Hematopoietic multipotent progenitor cell treated with erythropoietin and hydrocortisone succinate and interleukin-3 and kit ligand, for 15 days (in vitro differentiated cells): ENCODE measurements at places on chromosomes 7 and 10.

DNA sequence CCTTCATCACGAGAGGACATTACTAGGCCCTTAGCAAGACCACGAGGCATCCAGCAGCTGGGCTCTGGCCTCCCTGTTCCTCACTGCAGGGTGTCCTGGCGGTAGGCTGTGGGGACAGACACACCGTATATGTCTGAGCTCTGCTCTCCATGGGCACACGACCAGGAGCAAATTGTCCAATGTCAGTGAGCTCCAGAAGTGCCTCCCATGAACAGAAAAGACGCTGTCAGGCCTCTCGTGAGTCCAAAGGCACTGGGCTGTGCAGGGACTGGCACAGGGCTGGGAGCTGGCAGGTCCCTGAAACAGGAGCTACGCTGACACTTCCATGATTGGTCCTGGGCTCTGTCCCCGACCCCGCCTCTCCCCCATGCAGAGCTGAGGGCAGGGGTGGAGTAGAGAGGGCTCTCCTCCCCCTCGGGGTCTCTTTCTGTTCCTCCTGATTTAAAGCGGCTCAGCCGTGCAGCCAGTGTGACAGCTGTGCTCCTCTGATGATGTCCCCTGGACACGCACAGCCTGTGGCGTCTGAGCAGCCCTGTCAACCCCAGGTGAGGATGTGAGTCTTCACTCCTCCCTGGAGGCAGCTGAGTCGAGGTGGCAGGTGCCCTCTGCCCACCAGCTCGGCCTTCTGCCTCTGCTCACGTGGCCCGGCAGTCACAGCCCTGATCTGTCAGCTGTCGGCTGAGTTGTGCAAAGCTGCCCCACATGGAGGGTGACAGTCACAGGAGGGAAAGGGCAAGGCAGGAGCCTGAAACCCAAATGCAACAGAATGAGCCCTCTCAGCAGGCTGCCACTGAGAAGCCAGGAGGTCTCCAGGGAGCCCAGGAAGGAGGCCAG is 13.0 kb downstream of the ANTXRL start:
- DNase-seq, result no peak

DNA sequence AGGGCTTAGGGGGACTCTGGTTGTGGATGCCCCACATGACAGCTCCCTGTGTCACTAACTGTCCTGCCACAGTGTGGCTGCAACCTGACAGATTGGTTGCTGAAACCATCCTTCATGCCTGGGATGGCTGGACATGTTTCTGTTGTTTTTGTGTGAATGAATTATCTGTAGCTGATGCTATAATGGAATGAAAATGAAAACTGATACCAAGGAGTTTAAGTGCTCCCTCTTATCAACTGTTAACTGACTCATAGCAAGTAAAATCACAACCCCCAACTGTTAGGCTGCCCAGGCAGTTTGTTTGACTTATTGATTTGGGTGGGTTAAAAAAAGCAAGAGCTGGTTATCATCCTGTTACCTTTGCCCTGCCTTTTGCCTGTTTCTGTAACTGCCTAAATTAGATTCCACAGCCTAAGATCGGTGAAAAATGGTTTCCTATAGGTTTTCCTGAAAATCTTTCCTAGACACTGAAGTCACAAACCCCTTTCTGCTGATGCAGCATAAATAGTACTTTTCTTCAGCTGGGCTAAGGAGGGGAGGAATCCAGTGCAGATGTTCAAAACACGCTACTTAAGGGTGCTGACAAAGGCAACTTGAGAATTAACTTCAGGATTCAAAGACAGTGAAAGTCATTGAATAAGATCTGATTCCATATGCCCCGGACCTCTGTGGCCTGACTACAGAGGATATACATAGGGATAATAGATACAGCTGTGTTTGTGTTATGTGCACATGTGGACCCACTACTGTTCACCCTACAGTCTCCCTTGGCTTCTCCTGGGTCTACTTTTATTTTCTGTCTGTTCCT is 5.7 kb downstream of the FRAT2 start:
- DNase-seq, result no peak

- no peak for DNase-seq
Measured at GRCh38 chr10:98292971-98293370, 25.0 kb upstream of the LOXL4 start.

- no peak for DNase-seq
Measured at GRCh38 chr10:97101166-97101940, 84.4 kb downstream of the SLIT1 start.

DNA sequence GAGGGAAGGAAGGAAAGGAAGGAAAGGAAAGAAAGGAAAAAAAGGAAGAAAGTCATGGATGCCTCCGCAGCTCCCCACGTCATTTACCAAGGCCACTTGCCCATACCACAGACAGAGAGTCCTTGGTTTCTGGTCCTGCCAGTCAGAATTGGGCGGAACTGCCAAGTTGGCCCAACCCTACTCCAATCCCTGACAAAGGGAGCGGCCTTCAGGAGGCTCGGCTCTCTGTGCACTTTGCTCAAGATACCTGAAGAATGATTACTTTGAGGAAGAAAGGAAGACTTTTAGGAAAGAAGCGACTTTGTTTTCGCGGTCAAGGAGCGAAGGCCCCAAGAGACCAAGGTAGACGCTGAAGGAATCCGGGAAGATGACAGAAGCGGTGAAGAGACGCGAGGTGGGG is 49.1 kb upstream of the FXYD4 start:
- DNase-seq, result no peak

DNA sequence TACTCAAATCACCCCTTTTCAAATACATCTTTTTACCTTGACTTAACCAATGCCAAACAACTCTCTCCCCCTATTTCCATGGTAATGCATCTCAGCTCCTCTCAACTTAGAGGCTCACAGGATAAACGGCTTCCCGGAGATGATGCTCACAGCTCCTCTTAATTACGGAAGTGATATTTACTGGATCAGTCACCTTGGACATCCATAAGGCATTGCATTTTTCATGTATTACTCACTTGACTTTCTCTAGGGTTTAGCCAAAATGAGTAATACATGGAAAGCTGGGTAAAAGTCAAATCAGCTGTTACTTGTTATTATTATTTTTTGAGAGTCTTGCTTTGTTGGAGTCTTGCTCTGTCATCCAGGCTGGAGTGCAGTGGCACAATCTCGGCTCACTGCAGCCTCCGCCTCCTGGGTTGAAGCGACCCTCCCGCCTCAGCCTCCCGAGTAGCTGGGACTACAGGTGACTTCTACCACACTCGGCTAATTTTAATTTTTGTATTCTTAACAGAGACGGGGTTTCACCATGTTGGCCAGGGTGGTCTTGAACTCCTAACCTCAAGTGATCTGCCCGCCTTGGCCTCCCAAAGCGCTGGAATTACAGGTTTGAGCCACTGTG is 73.3 kb upstream of the RHEB start:
- no peak for DNase-seq

DNA sequence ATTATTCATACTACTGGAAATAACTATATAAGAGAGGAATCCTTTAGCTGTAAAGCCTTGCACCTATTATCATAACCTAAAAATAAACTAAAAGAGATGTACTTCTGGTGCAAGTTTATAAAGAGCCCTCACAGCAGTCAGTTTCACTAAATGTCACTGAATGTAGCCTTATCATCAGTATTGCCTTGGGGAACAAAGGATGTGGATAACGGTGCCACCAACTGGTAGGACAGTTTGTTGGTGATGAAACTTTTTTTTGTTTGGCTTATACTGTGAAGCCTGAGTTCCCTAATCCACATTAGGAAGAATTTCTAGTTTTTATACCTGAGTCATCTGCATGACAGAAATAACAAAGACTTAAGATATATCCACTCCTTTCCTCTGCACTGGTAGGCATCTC is 117.9 kb upstream of the COL1A2 start:
- DNase-seq, result no peak

DNA sequence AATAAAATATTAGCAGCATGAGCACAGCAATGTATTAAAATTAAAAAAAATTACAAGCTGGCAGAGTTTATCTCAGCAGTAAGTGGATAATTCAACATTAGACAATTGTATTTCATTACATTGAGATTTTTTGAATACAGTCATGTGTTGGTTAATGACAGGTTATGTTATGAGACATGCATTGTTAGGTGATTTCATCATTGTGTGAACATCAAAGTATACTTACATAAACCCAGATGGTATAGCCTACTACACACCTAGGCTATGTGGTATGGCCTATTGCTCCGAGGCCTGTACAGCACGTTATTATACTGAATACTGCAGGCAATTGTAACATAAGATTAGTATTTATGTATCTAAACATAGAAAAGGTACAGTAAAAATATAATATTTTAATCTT is 29.7 kb downstream of the CCDC6 start:
- DNase-seq, result no peak

DNA sequence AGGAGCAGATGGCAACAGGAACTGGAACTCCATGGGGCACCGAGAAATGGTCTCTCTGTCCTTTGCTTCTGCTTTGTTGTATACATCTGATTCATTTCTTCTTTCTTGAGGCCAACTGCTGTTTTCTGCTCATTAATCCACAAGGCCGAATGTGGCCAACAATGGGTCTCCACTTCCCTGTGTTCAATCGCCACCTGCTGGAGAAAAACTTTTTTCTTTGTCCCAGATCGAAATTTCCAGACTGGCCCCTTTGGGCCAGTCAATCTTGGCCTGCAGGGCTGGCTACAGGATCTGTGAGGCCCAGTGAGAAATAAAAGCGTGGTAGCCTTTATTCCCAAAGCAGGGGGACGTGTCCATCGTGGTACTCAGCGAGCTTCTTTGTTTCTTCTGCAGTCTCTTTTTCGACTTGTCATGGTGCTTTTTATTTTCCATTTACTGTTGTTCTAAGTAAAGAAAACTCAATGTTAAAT is 58.8 kb downstream of the PARP12 start:
- peak; percentile 60 for DNase-seq

- no peak for DNase-seq
Measured at GRCh38 chr10:86291616-86292340, 74.8 kb downstream of the GRID1 start.

GRCh38 chr7:2281541-2281940 is 32.7 kb downstream of the SNX8 start:
- DNase-seq, result no peak

GRCh38 chr10:120765226-120765803 is 85.8 kb upstream of the WDR11 start:
- no peak for DNase-seq

DNA sequence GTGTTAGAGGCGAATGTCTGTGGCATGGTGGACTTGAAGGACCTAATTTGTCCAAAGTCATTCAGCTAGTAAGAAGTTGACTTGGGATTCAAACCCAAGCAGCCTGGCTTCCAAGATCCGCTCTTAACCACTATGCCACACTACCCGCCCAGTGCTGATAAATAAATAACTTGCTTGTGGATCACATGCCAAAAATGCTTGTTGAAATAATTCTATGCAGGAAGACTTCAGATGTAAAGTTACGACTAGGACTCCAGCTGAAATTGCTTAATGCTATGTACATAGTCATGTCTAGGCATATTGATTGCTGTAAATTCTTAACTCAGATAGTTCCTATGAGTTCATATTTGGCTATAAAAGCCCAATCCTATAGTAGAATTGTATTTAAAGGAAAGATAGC is 76.0 kb downstream of the PLXDC2 start:
- no peak for DNase-seq

DNA sequence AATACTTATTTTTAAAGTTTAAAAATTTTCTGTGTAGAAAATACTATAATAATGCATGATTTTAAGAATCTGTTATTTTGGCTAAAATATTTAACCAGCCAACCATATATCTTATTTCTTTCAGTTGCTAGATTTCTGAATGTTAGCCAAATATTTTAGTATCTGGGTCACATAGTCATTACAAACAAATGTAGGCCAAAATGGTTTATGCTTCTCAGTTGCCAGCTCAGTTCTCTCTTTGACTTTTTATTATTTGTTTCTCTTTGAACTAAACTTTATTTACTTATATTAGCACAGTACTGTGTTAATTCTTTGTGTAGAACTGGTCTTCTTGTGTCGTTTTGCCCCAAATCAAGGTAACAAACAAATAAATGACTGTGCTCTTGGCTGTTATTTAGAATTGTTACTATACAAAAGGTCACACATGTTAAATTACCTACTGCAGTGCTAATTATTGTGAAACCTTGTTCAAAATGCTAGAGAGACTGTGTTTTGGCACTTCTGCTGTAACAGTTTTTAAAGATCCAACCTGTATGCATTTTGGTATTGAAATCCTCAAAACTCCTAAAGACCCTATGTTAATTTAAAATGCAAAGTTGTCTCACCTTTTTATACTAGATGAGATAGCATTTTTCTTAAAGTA is 39.8 kb downstream of the ZEB1 start:
- DNase-seq, result no peak

DNA sequence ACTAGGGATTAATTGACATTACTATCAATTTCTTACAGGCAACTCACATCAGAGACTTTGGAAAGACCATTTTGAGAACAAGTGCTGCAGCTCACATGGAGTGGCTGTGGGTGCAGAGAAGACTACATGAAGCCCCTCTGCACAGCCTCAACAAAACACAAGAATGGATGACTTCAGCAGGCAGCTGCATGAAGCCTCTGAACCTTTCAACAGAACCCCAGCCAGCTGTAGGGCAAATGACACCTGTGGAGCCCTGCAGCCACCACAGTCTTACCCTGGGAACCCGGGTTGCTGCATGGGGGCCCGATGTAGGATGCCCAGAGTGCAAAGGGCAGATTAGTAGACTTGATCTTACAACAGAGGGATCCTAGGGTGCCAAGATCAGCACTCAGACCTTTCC is 62.0 kb upstream of the CAMK2B start:
- no peak for DNase-seq

GRCh38 chr7:77184990-77185389 is 14.6 kb downstream of the FGL2 start:
- DNase-seq, result no peak

- no peak for DNase-seq
Measured at GRCh38 chr7:132977234-132977633, 104.7 kb downstream of the CHCHD3 start.

GRCh38 chr10:104322416-104322782 is 15.9 kb downstream of the ITPRIP start:
- DNase-seq, result no peak

GRCh38 chr10:76743169-76743568 is 894.4 kb downstream of the KCNMA1 start:
- no peak for DNase-seq

GRCh38 chr7:77308792-77309191 is 107.4 kb downstream of the GSAP start:
- DNase-seq, result no peak

GRCh38 chr10:67487906-67488619 is 207.9 kb downstream of the CTNNA3 start:
- DNase-seq, result no peak

GRCh38 chr7:73749931-73750776 is 11.6 kb upstream of the ABHD11 start:
- no peak for DNase-seq

GRCh38 chr10:116748041-116748440 is 5.7 kb upstream of the HSPA12A start:
- DNase-seq, result no peak

GRCh38 chr10:15725603-15726002 is 5.9 kb upstream of the ITGA8 start:
- DNase-seq, result peak; percentile 34
